Stimulated activated CD4-positive, alpha-beta T cell treated with anti-CD3 and anti-CD28 coated beads, Interleukin-12 subunit alpha, Interleukin-12 subunit beta, amount 100 ng/mL, for 24 hours (primary cell): ENCODE measurements at places on chromosomes 2 and 18.

DNA sequence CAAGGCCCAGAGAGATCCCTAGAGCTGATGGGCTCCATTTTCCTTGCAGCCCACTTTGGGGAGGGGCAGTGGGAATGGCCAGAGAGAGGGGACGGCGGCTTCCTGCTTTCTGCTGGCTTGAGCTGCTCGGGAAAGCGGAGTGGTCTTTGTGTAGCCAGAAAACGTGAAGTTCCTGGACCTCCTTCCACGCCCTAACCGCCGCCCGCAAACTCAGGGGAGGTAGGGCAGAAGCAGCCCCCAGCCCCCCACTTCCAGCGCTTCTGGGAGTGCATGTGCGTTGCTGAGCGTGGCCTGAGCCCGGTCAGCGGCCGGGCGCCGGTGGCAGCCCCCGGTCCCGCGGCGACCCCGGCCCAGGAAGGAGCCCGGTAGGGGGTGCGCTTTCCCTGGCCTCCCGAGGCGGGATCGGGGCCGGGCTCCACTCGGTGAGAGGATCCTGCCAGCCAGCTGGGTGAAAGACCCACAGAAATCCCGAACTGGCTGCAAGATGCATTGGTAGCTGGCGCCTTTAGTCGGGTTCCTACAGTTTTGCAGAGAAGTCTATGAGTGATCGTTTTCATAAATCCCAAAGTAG, 25.3 kb upstream of the BOD1L2 start:
- no peak for DNase-seq

GRCh38 chr2:61984682-61985081, 79.2 kb downstream of the COMMD1 start:
- DNase-seq = no peak

- no peak for DNase-seq
Measured at GRCh38 chr2:111671426-111672150, 212.4 kb downstream of the ANAPC1 start.

DNA sequence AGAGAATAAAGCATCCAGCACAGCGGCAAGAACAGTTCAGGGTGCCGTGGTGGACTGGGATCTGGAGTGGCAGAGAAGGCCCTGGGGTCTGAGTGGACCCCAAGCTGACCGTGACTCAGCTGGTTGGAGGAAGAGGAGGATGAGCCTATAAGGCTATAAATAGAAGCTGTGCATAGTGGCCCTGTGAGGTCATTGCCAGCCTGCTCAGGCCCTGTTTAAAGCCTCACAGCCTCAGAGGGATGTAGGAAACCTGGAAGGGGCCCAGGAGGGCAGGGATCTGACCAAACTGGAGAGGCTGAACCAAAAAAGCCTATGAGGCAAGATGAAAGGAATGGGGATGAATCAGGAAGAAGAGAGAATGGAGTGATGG, 11.3 kb upstream of the DES start:
- DNase-seq = no peak

DNA sequence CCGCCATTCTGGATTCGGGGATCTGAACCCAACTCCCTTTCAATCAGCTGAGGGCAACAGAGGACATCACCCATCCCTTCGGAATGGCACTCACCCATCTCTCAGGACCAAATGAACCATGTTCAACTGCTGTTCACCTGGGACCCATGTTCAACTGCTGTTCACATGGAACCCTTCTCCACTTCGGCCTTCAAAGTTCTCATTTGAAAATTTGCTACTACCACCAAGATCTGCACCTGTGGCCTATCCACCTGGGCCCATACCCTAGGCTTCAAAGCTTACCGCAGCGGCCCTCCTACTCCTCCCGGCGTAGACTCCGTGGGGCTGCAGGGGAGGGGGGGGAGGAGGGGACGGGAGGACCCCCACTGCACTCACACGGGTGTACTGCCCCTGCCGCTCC, 119.2 kb upstream of the ANKRD30BL start:
- DNase-seq = no peak

- DNase-seq = no peak
Measured at GRCh38 chr18:44830581-44830980, 149.9 kb downstream of the SETBP1 start.

GRCh38 chr2:218360453-218360852, 3.8 kb downstream of the CATIP start:
- DNase-seq = no peak

GRCh38 chr2:65432227-65433190, at the start of gene SPRED2:
SPRED2 (minus strand) TSS chr2:65432599; CDS start chr2:65431987, 612 bp downstream.
- DNase-seq = peak; percentile 65

DNA sequence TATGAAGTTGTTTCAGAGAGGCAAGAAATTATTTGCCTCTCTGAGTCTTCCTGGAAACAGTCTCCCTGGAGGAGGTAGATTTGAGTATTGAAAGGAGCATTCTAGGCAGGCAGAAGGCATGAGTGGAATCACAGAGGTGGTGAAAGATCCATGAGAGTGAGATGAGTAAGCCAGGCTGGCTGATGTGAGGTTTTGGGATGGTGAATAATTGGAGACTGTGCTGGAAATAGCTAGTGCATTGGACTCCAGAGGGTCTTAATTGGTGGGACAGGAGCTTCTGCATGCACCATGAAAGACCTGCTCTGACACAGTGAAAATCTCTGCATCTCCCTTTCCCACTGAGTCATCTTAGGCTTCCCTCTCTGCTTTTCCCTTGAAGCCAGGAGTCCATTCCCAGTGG, 46.3 kb downstream of the CDC42EP3 start:
- no peak for DNase-seq

GRCh38 chr18:323253-323622, 55.4 kb upstream of the THOC1 start:
- DNase-seq = no peak

- DNase-seq = no peak
Measured at GRCh38 chr2:48715042-48715899, 40.3 kb downstream of the LHCGR start.

- no peak for DNase-seq
Measured at GRCh38 chr2:167406558-167406957, 518.3 kb downstream of the XIRP2 start.

DNA sequence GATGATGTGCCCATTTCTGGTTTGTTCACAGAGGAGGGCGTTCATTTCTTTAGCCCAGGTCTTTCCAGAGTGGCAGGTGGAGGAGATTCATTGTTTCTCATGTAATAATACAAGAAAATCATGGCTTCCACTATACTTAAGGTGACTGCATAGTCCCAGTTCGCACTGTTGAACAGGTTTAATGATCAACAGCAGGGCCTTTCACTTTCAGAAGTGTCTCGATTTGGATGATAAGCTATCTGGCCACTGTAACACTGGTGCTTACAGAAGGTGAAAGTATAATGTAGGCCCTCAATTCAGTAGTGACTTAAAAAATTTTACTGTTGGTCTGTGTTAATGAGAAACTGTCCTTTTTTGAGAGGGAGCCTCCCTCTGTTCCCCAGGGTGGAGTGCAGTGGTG, 1.4 kb downstream of the RMC1 start:
- DNase-seq = no peak

GRCh38 chr2:109421101-109421500, 192.7 kb downstream of the SEPTIN10 start:
- no peak for DNase-seq

- DNase-seq = no peak
Measured at GRCh38 chr2:12960671-12961070, 243.9 kb downstream of the TRIB2 start.

DNA sequence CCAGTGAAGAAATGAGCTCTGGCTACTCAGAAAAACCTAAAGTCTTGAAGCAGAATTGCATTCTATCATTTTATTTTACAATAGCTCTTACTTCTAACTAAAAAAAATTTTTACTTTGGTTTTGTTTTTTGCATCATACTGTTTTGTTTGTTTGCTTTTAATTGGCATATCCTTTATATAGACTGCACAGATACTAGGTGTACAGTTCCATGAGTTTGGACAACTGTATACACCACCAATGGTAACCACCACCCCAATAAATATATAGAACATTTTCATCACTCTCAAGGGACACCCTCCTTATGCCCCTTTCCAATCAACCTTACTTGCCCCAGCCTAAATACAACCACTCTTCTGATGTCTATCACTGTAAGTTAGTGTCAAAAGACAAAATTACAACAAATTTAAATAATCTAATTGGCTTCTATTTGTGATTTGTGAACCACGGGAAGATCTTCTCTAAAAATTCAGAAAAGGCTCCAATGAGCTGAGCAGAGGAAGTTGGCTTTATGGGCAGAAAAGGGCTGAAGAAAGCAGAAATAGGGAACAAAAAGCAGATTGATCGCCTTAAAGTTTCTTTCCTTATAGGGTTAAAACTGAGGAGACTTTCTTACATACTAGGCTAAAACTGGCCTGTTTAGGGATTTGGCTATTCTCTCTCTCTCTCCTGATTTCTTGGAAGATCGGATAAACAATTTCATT, 22.2 kb upstream of the SOS1 start:
- DNase-seq = no peak

DNA sequence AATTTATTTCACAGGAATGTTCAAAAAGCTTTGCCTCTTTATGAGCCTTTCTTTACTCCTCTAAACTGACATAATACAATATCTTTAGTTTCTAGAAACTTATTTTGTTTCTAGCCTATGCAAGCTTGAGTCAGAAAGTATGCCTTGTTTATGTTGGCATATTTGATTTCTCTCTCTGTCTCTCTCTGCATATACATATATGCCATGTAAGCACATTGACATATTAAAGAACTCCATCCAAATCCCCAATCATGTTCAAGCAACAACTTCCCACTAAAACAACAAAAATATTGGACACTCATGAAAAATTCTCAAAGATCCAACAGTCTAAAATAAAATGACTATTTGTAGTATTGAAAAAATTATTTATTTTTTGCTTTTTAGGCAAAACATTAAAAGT, 1651.2 kb upstream of the ACVR2A start:
- no peak for DNase-seq

DNA sequence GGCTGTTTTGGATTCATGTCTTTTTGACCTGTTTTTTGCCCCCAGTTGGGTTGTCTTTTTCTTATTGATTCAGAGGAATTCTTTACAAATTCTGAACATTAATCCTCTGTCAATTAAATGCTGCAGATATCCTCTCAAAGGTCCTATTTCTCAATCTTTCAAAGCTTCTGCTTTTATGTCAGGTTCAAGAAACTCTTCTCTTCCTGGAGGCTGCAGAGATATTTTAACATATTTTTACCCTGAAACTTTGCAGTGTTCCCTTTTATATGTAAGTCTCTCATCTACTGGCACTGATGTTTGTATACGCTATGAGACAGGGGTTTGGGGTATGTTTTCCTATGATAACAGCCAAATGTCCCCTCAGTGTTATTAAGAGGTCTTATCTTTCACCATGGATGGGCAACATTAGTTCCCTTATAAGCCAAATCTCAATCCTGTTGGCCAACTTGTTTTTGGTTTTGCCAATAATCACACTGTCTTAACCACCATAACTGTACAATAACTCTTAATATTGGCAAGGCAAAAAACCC, 159.3 kb downstream of the HDAC4 start:
- no peak for DNase-seq

GRCh38 chr2:108942888-108943287, 46.1 kb downstream of the EDAR start:
- DNase-seq = no peak

GRCh38 chr2:200746301-200746700, 65.4 kb upstream of the BZW1 start:
- no peak for DNase-seq

- DNase-seq = no peak
Measured at GRCh38 chr2:152431370-152432098, 96.6 kb downstream of the FMNL2 start.

DNA sequence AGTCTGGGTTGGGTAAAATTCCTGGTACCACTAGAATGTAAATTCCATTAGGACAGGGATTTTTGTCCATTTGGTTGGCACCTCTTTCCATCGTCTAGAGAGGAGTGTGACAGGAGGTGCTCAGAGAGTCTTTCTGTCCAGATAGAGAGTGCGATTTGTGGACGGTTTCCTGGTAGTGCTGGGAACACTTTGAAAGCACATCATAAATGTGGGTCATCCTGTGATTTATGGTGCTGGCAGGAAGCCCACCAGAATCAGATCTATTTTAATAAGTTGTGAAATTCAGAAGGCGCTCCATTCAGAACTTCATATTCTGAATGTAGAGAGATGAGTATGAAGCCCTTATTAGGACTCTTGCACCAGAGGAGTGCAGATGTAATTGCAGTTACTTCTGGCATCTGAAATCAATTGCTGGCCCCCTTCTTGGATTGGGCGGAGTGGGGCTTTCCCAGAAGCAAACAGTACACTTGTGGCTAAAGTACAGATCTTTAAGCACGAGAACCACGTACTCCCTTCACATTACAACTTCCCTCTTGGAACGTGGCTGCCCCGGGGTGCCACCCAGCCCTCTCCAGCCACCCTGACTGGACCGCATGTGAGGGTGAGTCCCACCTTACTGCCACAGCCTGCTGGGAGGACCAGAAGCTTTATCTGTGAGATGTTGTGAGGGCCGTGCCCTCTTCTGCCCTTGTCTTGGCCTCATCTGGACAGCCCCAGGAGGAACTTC, 243.2 kb downstream of the MYO3B start:
- no peak for DNase-seq

DNA sequence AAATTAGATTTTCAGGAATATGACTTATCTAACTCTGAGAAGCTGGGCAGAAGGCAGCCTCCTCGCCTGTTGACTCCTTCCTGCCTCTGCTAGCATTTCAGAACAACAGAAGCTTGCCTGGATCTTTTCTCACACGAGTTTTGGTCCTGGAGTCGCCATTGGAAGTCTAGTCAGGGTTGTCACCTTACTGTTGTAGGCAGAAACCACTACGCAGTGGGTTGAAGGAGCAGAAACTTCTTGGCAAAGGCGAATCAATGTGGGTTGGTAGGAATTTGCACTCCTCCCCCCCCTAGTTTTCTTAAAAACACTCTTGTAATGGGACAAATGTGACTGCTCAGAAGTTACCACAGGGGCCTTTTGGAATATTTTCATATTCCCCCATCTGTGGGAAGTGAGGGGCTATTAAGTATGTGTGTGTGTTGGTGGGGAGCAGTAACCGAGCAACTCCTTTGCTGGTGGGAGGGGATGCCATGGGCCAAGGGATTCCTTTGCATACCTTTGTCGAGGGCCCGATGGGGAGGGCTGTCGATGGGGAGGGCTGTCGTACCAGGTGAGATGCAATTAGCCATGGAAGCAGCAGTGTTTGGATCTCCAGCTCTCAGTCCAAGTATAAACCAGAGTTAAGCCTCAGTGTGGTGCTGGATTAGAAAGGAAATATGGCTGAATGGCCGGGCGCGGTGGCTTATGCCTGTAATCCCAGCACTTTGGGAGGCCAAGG, 117.4 kb downstream of the FMNL2 start:
- DNase-seq = no peak

DNA sequence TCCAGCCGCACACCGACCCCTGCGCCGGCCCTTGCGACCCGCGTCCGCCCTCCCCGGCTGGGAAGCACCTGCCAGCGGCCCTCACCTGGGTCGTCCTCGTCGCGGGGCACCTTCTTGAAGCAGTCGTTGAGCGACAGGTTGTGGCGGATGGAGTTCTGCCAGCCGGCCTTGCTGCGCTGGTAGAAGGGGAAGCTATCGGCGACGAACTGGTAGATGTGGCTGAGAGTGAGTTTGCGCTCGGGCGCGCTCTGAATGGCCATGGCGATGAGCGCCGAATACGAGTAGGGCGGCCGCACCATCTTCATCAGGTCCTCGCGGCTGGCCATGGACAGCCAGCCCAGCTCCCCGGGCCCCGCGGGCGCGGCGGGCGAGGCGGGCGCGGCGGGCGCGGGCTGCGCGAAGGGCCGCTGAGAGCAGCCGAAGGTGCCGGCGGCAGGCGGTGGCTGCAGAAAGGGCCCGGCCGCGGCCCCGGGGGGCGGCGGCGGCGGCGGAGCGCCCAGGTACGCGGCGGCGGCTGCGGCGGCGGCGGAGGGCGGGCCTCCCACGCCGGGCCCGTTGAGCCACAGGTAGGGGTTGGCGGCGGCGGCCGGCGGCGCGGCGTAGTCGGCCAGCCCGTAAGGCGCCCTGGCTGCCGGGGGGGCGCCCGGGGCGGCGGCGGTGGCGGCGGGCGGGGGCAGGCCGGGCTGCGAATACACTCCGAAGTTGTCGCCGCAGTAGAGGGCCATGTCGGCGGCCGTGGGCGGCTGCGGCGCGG, 505 bp downstream of the FOXI3 start:
- no peak for DNase-seq
